ENCODE measurements at places on chromosomes 3 and 15.

DNA sequence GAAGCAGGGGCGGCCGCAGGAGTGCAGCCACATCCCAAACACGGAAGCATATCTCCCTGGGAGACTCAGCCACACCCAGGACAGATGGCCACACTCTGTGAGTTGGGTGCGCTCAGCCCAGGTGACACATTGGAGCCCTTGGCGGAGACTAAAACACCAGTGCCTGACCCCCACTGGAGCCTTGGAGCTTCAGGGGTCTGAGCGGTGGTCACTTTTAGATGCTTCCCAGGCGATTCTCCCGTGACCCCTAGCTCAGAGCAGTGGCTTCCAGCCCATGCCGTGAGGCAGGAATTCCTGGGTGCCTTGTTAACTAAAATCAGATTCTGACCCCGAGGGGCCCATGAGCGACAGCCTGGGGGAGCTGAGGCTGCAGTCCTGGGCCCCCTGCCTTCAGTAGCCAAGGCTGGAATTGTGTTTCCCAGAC is 54.5 kb downstream of the PLXNA1 start:
- no peak for DNase-seq

GRCh38 chr3:29718661-29719065 is 437.8 kb downstream of the RBMS3 start:
- DNase-seq = peak; percentile 3

GRCh38 chr15:79431636-79432344 is at the start of gene MINAR1:
Gene MINAR1 (plus strand): TSS chr15:79432336. CDS start chr15:79456148, 23,812 bp downstream.
- peak; percentile 78 for DNase-seq

GRCh38 chr3:83434880-83435587 is 1523.8 kb upstream of the CADM2 start:
- DNase-seq = no peak

DNA sequence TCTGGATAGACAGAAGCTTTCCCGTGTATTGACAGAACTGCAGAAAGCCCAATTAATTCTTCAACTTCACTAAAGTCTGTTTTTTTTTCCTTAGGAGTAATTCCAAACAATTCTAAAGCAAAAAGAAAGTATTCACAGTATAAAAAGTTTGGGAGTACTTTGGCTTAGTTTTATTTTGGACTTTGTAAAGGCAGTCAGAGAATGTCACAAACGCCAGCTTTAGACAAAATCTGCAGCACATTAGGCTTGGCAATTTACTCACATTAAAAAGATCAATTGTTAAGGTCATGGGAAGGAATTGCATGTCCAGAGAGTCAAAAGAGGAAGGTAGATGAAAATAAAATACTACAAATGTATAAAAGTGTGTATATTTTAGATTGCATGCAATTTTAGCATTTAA is 47.5 kb upstream of the GBE1 start:
- no peak for DNase-seq

DNA sequence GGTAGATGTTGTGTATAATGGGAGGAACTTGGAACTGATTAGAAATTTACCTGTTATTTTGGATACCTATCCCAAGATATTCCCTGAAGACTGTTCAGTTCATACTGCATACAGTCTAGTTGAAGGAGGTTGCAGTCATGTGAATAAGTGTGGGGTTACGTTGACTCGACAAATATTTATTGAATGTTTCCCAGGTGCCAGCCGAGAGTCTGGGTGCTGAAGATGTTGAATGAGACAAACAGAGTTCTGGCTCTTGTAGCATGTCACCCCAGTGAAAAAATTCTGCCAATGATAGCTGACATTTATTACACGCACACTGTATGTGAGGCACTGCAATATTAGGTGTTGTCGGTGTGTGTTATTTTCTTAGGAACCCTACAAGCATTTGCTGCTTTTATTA is 176.0 kb downstream of the KCNMB2 start:
- no peak for DNase-seq

DNA sequence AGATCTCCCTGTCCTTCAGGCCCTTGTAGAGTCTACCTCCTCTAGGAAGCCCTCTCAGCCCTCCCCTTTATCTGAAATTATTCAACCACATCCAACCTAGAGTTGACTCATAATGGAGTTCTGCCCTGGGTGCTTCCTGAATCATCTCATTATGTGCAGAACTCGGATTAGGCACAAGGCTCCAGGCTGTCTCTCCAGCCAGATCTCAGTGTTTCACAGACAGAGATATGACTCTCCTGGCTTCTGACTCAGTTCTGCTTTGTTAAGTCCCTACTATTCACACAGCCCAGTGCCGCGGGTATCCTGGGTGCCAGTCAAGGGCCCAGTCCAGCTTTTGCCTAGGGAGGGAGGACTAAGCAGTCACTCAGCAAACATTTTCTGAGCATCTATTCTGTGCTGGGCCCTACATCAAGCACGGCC is 9.3 kb downstream of the STRA6 start:
- peak; percentile 85 for DNase-seq
